ENCODE measurements at places on chromosomes 2 and 18. TPM values are rescaled to one million over a fixed set of nuclear protein-coding genes. Genes with fewer than 3 reads are reported as not detected.

Gene ADRA2B
- 0.33 TPM for total RNA-seq

Gene KLHL29
- total RNA-seq, result 8.5 TPM

Gene ANKRD30B
- not detected for total RNA-seq

Gene CPO
- 1.2 TPM for total RNA-seq

Gene GATA6
- 2.0 TPM for total RNA-seq

Gene ZNF396
- 4.2 TPM for total RNA-seq

Gene SOX11
- not detected for total RNA-seq

Gene ITGB1BP1
- total RNA-seq, result 345 TPM

Gene PMAIP1
- 0.44 TPM for total RNA-seq

Gene TTLL4
- 14.3 TPM for total RNA-seq

Gene SLC9A4
- not detected for total RNA-seq

Gene TMEM178A
- total RNA-seq, result 6.2 TPM

Gene AOX1
- total RNA-seq, result 320 TPM

Gene MTA3
- total RNA-seq, result 27.7 TPM

Gene CHMP1B
- total RNA-seq, result 42.5 TPM

Gene VWC2L
- not detected for total RNA-seq

Gene DNAJC5G
- not detected for total RNA-seq

Gene HJURP
- not detected for total RNA-seq

Gene CFC1
- total RNA-seq, result not detected

Gene PROC
- not detected for total RNA-seq

Gene COL6A3
- total RNA-seq, result 657 TPM

Gene HOXD10
- 0.66 TPM for total RNA-seq

Gene IL36A
- not detected for total RNA-seq

Gene SCN1A
- total RNA-seq, result not detected

Gene PEX13
- 22.5 TPM for total RNA-seq

Gene FAM136A
- total RNA-seq, result 23.0 TPM

Gene CNTNAP5
- total RNA-seq, result not detected

Gene POTEF
- total RNA-seq, result not detected

Gene LINC00305
- total RNA-seq, result not detected

Gene FER1L5
- total RNA-seq, result not detected

Gene RTP5
- not detected for total RNA-seq

Gene VSNL1
- not detected for total RNA-seq

Gene PIKFYVE
- 37.5 TPM for total RNA-seq

Gene ZNF532
- total RNA-seq, result 41.6 TPM

Gene ST8SIA5
- total RNA-seq, result under 0.01 TPM

Gene RUFY4
- 2.4 TPM for total RNA-seq

Gene AQP12A
- not detected for total RNA-seq

Gene PFN4
- total RNA-seq, result 0.85 TPM

Gene CHST9
- total RNA-seq, result not detected

Gene ACMSD
- not detected for total RNA-seq

Gene GPR35
- 0.94 TPM for total RNA-seq

Gene ZNF804A
- 0.22 TPM for total RNA-seq

Gene CD8A
- total RNA-seq, result 1.5 TPM

All from subcutaneous adipose tissue (tissue), 4 donors.